ENCODE measurements at places on chromosomes 6 and 20.
A peak's percentile ranks its signal among the peaks of the same experiment; 100 is the strongest.

DNA sequence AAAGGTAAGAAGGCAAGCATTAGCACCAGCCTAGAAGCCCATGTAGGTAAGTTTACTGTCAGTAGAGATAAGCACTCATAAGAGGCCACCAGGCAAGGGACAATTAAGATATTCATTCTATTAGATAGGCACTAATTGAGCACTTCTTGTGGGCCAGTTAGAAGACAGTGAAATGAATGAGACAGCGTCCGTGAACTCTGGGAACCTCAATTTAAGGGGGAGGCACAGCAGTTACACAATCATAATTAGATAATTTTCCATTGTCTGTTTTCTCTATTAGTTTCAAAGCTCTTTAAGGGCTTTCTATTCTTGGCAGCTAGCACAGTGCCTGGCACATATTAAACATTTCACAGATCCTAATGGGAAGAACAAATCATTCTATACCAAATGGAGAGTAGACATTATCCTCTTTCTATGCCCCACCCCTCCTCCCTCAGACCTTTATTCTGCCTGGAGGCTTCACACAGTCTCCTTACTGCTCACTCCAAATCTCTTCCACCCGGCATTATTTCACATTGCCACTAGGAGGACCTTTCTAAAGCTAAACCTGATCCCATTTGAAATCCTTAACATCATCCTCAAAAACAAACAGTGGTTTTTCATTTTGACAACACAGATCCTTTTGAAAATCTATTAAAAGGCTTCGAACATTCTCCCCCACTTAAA, 529.6 kb downstream of the ADGRB3 start:
- no peak for DNase-seq

DNA sequence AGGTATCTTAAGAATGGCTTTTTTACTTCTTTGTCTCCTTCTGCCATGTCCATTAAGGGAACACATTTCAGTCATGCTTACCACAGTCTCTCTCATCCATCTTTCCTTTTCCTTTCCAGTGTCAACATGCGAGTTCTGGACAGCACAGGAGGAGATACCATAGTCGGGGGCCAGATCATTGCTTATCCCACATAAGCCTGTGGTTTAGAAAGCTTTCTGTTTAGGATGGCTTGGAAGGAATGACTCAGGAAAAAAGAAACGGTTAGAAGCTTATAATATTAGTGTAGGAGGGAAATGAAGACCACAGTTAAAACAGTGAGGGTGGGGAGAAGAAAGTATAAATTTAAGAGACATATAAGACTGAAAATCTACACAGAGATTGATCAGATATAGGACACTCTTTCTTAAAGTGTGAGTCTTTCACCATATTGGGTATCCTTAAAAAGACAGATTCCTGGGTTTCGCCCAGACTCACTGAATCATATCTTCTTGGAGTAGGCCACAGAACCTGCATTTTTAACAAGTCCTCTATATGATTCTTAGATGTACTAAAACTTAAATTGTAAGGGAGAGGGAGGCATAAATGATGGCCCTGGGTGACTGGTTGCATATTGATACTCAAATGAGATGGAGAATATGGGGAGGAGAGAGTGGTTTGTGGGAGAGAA, 36.1 kb downstream of the DSE start:
- DNase-seq, result no peak

- no peak for DNase-seq
Observed at GRCh38 chr6:165685302-165685701, 22.3 kb upstream of the PDE10A start.

GRCh38 chr6:168128006-168128630, 49.1 kb upstream of the FRMD1 start:
- no peak for DNase-seq

DNA sequence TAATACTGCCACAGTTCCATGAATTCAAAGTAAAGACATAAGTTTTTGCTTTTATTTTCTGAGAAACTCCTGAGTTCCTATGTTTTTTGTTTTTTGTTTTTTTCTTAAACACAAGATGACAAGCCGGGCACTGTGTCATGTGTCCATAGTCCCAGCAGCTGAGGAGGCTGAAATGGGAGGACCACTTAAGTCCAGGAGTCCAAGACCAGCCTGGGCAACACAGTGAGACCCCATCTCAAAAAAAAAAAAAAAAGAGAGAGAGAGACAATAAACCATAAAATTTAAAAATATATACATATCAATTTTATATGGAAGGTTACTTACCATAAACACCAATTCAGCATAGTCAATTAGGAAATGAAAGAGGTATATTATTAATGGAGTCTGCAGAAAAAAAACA, 31.9 kb downstream of the PIGU start:
- DNase-seq, result no peak

GRCh38 chr6:106490030-106490429, 129.5 kb downstream of the CRYBG1 start:
- no peak for DNase-seq

GRCh38 chr20:37394543-37395409, 48.8 kb downstream of the SRC start:
- DNase-seq, result no peak

DNA sequence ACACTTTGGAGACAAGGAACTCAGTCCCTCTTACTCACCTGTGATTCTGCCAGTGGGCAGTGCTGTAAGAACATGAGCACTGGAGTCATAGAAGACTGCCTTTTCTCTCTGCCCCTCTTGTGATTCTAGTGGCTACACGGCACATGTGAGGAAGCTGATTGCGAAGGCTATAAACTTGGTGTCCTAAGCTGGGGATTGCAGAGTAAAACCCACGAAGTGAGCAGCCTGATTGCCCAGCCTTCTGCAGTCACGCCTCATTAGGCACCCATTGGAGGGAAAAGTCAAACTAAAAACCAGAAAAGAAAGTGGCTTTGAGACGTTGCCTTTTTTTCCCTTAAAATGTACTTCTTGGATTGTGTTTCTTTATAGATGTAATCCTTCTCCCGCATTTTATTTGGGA, 748.4 kb upstream of the CHD6 start:
- no peak for DNase-seq

- DNase-seq, result no peak
Observed at GRCh38 chr6:119527231-119527578, 177.6 kb upstream of the MAN1A1 start.

- no peak for DNase-seq
Observed at GRCh38 chr6:121594053-121594452, 158.6 kb downstream of the GJA1 start.

DNA sequence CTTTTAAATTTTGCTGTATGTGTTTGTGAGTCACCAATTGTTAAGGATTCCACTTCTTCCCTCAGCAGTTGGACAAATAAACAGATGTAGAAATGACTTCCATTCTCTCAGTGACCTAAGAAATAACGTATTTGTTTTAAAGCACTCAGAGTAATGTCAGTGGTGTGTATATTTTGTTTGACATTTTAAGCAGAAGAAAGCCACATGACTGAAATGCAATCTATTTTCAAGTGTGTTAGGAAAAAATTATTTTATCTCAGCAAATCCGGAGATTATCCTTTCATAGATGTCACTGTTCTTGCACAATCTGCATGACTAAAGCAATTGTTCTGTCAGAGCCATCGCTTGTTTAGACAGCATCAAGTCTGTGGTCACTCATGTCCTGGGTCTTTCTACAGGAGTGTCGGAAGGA, 77.1 kb downstream of the JAG1 start:
- DNase-seq, result no peak

GRCh38 chr6:14591998-14592397, 474.4 kb downstream of the CD83 start:
- DNase-seq, result no peak

- no peak for DNase-seq
Observed at GRCh38 chr6:57180596-57180995, 8.5 kb downstream of the BAG2 start.

DNA sequence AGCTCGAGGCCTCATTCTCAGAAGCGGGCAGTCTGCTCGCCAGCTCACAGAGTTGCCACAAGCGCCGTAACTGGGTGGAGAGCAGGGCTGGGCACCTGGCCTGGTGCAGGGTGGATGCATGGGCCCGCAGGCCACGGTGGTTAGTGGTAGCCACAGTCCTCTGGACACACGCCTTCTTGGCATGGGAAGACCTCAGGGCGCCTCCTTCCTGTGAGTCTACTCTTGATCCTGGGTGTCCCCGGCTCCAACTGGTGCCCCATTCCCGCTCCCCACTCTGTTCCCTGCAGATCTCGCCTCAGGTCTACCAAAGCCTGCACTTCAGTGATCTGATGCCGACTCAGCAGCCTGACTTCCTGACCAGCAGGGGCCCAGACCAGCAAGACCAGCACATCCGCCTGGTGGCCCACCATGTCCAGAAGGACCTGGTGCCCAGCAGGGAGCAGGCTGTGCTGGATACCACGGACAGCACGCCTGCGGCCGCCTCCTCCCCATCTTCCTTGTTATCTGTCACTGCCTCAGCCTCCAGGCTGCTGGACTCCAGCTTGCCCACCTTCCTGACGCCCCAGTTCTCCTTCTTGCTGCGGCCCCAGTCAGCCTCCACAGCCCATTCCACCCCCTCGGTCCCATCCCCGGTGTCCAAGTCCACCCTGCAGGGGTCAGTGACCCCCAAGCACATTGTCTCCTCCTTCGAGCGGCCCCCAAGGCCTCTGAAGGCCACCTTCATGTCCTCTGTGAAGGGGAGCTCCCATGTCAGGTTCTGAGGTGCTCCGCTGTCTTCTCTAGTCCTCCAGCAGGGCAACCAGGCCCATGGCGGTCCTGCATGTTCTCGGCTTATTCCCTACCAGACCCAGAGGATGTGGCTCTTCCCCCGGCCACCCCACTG, 43.1 kb downstream of the SUN5 start:
- no peak for DNase-seq

DNA sequence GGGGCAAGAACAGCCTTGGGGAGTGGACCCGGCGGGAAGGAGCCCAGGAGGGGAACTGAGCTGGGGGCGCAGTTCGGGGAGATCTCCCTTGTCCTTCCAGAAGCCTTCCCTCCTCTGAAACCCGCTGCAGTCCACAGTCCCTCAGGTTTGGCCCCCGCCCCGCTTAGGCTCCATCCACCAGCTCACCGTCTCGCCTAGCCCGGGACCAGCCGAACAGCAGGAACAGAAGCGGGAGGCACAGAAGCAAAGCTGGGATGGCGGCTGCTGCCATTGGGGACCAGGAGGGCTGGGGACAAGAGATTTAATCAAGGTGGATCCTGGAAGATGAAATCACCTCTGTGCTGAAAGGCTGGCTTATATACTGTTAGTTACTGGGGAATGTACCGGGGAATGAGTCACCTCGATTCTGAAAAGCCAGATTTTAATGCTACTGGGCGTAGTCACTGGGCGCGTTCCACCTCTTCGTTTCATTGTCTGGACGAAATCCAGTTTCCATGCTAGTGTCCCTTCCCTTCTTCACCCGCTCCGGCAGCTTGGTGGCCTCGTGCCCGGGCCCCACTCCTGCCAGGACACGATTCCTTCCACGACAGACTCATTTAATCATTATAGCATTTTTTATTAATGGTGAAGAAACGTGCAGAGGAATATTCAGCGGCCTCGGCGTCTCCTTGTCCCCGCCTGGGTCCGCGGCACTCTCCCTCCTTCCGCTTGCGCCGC, at the start of gene RAET1L:
TSS of gene RAET1L (minus strand) at position 332 of the 717 bp plus-strand sequence. CDS start at position 271, 61 bp downstream.
- peak; percentile 31 for DNase-seq

DNA sequence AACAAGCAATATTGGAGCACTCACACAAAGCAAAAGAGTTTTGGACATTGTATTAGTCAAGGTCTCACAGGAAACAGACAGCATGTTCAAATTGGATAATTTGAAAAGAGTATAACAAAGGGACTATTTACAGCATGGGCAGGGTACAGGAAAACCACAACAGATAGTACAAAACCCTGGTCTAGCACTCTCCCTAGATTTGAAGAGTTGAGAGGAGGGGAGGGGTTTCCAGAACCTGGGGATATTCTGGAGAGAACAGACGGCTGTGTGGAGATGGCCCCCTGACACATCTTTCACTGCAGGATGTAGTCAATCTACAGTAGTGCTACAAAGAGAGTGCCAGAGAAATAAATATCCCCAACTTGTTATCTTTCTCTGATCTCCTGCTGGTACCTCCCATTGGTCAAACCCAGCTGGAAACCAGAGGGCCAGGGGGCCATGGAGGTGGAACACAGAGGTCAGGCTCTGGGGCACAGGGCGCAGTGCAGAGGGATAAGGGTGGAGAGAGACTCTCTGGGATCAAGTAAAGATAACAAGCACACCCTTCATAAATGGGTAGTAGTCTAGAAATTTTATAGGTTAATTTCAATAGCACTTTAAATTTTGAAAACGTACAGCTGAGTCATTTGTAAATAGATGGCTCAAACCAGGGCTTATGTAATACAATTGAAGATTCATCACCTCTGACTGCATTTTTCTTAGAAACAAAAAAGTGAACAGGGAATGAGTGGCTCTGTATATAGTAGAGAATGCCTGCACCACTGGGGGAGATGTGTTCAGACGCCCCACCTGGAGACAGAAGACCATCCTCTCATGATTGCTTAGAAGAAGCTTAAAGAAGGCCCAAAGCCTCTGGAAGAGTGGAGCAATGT, 25.7 kb downstream of the RCAN2 start:
- DNase-seq, result no peak

- DNase-seq, result no peak
Observed at GRCh38 chr6:11439017-11439420, 98.5 kb upstream of the TMEM170B start.

DNA sequence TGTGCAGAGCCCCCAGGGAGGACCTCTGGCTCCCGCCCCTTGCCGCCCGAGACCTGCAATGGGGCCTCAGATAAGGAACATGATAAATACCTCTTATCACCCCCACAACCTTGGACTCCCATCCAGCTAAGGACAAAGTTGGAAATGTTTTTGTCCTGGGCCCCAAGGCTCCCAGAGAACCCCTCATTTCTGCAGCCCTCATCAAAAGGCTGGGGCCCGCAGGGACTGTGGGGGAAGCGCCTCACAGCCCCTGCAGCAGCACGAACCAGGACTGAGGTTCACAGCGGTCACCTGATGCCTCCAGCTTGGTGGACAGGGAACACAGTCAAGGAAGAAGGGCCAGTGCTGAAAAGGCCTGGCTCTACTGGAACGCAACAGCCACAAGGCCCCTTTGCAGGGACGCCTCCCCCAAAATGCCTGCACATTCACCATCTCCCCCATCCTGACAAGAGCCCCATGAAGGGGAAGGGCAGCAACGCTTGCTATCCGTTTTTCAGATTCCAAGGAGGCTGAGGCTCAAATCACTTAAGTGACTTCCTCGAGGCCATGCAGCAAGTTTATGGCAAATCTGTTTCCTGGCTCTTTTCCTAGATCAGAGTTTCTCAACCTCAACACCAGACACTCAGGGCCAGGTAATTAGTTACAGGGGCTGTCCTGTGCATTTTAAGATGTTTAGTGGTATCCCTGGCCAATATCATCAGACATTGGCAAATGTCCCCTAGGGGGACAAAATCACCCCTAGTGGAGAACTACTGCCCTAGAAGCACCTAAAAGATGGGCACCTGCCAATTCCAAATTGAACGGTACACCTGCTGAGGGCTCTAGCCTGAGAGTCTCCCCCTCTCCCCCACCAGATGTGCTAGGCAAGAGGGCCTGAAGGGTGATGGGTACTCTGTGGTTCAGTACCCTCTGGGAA, 10.6 kb downstream of the TFEB start:
- no peak for DNase-seq

DNA sequence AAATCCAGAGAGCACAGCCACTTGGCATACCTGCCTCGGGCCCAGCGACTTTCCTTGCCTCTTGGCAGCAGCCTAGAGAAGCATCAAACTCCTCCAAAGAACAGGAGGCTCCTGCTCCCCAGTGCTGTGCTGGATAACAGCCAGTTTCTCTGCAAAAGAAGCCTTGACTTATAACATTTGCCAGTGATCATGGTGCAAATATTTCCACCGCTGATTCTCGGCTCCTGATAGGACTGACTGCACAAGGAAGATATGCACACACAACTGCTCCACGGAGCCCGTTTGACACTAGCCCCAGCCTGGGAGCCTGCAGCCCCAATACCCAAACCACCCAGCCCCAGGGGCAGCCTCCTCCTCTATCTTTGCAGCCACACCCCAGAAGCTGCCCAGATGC, 17.5 kb downstream of the ACSS1 start:
- DNase-seq, result no peak

GRCh38 chr6:144248003-144248402, 37.1 kb upstream of the UTRN start:
- no peak for DNase-seq
